ENCODE measurements at places on chromosomes 6 and 20. TPM values are rescaled to one million over a fixed set of nuclear protein-coding genes. Genes with fewer than 3 reads are reported as not detected.

Gene BPIFA1
- total RNA-seq, result not detected

Gene MCM3
- 37.6 TPM for total RNA-seq

Gene DHX35
- total RNA-seq, result 7.2 TPM

Gene EBF4
- total RNA-seq, result 4.1 TPM

Gene ABHD16B
- total RNA-seq, result not detected

Gene SMOC2
- total RNA-seq, result not detected

Gene LTA
- not detected for total RNA-seq

Data from glomerular endothelial cell (primary cell).